ENCODE measurements at places on chromosomes 2 and 18. TPM values are rescaled to one million over a fixed set of nuclear protein-coding genes. Genes with fewer than 3 reads are reported as not detected.

DNA sequence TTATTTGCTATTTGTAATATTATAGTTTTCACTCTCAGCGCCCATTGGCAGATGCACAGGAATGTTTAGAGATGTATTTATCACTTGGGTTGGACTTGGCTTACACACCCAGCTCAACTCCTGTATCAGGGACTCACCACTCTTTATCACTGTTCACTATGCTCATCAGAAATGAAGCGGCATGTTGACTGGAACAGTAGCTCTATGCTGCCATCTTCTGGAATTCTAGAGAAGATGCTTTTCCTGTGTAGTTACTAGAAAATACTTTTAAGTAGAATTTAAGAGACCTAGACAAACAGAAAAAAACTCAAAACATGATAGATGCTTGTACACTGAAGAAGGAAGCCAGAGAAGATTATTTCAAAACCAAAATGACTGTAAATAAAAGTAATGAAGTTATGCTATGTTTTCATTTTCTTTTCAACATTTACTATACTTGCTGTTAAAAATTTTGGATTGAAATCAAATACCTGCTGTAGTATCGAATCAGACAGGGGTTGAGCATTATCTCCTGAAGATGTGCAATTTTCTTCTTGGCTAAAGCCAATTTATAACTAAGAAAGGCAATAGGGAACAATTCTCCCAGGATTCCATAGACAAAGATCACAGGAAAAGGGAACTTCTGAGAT, 47.4 kb upstream of the NXPH2 start:
- DNase-seq: no peak

- DNase-seq: no peak
Measured at GRCh38 chr2:206256706-206257205, 17.7 kb upstream of the ZDBF2 start.

The APCDD1 gene
- 20.1 TPM for total RNA-seq

DNA sequence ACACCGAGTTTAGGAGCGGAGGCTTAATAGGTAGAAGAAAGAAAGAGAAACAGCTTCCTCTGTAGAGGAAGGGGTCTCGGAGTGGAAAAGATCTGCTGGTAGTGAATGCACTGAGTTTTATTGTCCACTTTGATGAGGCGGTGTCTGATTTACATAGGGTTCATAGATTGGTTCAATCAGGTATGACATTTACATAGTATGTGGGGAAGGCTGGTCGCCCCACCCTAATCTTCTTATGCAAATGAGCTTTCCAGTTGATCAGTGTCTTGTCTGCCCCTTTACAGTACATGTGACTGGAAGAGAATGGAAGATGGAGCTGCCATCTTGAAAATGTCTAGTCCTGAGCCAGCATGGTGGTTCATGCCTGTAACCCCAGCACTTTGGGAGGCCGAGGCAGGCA, 19.9 kb upstream of the CNOT11 start:
- no peak for DNase-seq

The DSC3 gene
- total RNA-seq: under 0.01 TPM

GRCh38 chr2:212811036-212811805, 272.6 kb upstream of the ERBB4 start:
- no peak for DNase-seq

DNA sequence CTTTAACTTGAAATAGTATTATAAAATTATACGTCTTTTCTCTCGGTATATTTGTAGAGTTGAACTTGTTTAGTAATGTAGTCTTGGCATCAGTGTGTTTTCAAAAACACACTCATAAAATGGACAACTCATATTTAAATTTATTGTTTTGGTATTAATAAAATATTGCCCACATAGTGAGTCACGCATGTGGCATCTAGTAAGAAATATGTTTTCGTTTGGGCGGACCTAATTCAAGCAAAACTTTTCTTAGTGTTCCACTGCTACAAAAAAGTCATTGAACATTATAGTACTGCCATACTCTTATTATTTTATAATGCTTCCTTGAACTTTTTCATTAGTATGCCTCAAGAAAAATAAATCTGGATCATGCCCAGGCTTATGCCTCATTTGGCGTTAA, 31.1 kb upstream of the FAM237A start:
- DNase-seq: no peak

The AOX1 gene
- total RNA-seq: 59.6 TPM

DNA sequence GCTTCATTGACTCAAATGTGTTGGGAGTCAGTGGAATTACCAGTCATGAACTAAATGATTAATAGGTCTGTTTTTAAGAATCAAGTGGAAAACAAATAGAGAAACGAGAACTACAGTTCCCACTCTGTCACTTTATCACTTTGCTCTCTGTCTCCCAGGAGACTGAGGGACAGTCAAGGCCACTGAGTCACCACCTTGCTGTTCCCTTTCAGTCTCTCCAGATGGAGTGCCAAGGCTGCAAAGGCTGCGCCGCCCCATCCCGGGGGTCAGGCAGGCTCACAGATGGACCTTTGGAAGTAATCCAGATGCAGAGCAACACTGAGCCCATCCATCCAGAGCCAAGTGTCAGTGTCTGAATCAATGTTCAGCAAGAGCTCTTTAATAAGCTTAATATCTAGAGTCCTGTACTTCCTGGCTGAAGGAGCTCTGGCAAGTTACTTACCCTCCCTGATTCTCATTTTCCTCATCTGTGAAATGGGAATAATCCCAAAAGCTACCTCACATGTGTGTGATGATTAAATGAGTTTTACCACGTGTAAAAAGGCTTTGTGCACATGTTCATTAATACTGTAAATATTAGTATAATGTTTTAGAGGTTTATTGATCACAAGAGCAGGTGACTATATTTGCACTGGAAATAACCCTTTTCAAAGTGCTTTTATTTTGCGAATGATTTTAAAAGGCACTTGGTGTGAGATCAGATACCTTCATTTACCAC, 43.0 kb upstream of the EFEMP1 start:
- DNase-seq: peak; percentile 67

The LINC00305 gene
- total RNA-seq: not detected

DNA sequence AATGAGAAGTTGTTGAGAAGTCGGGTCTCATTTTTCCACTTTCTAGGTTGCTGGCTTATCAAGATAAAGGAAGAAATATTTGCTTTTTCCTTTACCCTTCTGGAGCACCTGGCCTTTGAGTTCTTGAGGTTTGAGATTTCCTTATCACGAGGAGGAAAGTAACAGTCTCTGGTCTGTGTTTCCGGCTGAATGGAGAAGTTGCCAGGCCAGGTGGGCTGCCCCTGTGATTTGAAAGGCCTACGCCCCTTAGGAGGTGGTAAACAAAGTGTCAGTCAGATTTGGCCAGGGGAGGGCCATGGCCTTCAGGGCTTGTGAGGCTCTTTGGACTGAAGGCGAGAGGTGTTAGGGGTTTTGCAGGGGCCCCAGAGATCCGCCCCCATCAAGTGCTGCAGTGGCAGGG, 156.7 kb upstream of the HAAO start:
- no peak for DNase-seq

DNA sequence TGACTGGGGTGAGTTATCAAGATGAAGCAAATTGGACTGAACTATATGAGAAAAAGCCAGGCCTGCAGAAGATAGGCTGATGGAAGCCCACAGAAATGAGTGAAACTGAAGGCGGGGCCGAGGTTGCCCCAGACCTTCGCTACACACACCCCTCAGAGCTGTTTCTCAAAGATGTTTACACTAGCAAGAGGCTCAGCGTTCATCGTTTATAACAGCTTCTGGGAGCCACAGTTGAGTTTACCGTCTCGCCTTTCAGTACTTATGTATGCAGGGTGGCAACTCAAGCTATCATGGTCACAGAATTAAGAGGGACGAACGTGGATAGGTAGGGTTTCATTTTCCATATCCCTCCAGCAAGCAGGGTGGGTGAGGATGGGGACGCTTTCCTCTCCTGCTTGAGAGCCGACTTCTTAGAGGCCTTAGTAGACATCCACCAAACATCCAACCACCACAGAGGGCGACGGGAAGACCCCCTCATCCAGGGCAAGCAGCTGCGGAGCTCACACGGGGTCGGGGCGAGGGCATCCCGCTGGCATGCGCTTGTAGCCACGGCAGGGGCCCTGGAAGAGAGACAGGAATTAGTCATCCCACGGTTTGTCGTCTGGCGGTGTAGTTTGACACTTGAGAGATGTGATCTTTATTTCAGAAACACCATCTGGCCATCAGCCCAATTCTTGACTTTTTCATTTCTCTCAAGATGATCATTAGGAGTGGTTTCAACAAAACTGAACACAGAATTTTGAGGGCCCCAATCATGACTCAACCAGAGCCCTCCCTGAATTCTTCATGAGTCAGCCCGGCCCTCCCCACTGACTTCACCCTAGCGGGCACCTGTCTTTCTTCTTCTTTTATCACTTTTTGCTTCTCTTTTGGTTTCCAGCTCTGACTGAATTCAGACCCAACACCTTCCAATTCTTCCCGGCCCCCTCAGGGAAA, 109.1 kb upstream of the CTDP1 start:
- DNase-seq: peak; percentile 48

The REG1B gene
- not detected for total RNA-seq

DNA sequence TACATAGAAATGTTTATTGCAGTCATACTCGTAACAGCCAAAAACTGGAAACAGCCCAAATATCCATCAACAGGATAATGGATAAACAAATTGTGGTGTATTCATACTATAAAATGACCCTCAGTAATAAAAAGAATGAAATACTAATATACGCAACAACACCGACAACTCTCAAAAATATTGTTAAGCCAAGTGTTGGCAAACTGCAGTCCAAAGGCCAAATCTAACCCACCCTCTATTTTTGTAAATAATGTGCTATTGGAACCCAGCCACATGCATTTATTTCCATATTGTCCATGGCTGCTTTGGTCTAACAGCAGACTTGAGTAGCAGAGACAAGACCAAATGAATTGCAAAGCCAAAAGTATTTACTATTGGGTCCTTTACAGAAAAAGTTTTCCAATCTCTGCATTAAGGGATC, 151.0 kb downstream of the MREG start:
- no peak for DNase-seq

DNA sequence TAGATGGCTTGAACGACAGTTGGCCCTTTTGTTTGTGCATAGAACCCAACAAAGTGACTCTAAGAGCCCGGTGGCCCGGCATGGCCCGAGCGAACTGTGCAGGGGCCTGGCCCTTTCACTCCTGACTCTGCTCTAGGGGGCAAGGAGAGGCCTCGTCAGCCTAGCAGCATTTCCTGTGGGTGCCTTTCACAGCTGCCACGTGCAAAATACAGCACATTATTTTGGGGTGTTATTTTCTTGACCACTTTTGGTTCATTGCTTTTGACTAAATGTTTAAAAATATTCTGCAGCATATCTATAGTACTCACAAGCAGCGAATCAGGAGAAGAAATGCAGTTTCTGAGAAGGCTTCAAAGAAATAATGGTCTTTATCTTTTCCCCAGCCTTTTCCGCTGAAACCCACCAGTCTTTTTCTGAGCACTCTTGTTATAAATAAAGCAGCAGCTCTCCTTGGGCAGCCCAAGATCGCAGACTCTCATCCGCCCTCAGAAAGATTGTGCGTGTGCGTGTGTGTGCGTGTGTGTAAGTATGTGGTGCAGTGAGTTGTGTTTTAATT, 31.3 kb downstream of the DGKD start:
- DNase-seq: no peak

- DNase-seq: no peak
Measured at GRCh38 chr18:68427951-68428401, 286.9 kb downstream of the TMX3 start.

DNA sequence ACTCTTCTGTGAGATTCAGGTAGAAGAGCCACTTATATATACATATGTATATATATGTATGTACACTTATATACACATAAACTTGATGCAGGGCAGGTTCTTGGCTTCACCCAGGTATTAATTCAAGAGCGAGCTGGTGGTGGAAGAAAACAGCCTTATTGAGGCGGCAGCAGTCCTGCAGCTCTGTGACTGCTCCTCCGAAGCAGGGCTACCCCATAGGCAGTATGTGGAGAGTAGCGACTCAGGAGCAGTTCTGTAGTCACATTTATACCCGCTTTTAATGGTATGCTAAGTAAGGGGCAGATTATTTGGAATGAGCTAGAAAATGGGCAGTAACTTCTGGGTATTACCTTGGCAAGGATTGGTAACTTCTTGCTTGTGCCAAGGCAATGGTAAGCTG, 280.6 kb upstream of the TFPI start:
- no peak for DNase-seq

The NXPH2 gene
- total RNA-seq: not detected

GRCh38 chr18:50127516-50128210, 67.3 kb downstream of the MYO5B start:
- DNase-seq: no peak

DNA sequence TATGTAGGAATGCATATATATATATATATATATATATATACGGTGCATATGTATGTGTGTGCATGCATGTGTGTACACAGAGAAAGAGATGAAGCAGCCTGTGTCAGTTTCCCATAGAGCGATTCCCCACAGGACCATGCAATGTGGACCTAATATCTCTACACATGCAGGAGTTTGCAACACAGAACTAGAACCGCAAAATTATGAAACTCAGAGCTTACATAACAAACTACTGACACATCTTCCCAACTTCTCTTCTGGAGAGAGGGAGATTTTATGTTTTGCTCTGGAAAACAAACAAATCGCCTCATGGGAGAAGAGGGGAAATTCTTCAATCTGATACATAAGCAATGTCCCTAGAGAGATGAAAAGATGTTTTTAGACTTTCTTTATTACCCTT, 377.2 kb downstream of the LRATD1 start:
- no peak for DNase-seq

All from sigmoid colon (tissue), 7 donors.